DMS 273 treated with DMSO at 0.1 percent for 48 hours (cell line): ENCODE measurements at places on chromosomes 6 and 20.
A peak's percentile ranks its signal among the peaks of the same experiment; 100 is the strongest.

DNA sequence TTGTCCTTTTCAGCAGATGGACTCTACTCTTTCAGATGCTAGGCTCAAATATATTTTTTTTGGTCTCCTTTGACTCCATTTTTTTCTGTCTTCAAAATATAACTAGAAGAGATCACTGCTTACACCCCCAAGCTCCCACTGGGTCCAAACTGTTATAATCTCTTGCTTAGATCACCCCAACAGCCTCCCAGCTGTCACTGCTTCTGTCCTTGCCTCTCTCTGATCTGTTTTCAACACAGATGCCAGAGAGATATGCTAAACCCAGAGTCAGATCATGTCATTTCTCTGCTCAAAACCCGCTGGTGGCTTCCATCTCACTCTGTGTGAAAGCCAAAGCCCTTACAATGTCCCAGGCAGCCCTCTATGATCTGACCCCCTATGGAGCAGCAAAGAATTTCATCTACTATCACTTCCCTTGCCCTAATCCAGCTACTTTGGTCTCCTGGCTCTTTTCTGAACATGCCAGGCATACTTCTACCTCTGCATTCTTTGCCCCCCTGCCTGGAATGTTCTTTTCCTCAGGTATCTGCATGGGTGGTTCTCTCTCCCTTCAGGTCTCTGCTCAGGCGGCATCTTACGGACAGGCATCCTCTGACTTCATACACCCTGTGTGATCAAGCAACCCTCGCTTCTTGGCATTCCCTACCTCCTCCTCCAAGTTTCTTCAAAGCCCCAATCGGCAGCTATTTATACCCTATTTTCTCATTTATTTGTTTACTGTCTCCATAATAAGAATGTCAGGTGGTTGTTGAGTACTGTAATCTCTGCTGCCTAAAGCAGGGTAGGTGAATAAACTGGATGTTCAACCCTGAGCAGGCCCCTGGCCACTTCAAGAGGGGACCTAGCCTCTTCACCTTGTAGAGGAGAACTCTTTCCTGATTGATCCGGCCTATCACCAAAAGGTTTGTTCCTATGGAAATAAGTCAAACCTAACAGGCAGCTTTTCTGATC lies 43.6 kb upstream of the SLC4A11 start:
- no peak for DNase-seq

- peak; percentile 55 for DNase-seq
These were observed 1.2 kb downstream of the DCBLD1 start for GRCh38 chr6:117483645-117484016.

DNA sequence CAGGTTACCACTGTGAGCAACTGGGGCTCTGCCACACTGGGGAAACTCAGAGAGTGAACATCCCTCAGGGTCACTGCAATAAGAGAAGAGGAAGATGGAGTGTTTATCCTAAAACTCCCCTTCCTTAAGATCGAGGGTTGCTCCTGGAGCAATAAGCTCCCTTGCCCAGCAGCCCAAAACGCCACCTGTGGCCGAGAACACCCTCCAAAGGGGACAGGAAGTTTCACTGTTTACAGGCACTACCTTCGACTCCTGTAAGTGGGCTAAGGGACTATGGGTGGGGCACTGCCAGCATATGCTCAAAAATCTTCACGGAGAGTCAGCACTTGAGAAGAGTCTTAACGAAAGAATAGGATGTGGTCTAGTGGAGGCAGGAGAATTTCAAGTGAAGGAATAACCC lies 132.5 kb downstream of the FAXC start:
- DNase-seq: no peak

DNA sequence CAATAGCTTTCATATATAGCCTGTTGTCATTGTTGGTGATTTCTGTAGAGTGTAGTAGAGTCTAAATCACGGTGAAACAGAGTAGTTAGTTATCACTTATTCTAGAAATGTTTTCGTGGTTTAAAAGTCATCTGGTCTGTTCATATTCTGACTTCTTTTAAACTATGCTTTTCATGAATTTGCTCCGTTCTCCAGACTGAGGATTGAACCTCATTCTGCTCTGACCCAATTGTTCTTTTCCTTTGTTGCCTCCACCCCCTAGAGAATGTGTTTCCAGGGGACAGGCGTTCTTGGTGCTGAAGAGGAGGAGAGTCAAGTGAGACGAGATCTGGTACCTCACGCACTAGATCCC lies 748 bp upstream of the ZNF292 start:
- DNase-seq: no peak

DNA sequence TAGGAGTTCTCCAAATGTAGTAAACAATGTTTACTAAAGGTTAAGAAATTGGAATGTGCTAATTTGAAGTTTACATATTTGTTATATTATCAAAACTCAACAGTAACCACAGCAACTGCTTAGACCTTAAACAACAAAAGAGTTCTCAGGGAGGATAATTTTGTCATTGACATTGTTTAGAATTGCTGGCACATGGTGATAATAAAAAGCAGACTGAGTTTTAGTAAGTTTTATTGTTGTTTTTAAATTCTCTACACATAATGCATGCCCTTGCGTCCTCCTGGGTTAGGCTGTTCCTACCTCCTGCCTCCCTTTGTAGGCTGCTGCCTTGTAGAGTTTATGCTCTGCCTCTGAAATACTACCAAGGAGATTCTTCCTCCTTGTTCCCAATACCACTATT lies 28.7 kb downstream of the LAMA4 start:
- DNase-seq: no peak

DNA sequence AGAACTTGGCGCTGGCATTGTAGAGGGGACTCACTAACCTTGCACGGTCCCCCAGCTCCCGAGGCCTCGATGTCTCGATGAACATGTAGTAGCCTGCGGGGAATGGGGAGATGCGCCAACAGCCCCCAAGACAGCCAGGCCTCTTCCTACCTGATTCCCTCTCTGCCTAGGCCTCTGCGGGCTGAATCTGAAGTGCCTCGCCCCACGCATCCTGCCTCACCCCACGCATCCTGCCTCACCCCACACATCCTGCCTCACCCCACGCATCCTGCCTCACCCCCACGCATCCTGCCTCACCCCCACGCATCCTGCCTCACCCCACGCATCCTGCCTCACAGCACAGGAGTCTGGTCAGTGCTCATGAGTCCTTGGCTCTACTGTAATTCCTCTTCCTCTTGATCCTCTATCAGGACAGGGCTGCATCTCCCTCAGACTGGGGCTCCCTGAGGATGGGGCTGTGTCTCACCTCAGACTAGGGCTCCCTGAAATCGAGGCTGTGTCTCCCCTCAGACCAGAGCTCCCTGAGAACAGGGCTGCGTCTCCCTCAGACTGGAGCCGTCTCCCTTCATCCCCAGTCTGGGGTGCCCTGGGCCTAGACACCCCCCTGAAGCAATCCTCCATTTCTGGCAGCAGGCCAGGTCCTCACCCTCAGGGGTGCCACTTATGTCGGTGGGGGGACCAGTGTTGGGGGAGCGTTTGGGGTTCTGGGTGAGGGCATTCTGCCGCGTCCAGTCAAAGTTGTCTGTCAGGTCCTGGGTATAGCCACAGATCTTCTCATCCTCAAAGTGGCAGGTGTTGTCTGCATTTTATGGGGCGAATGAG lies 53.6 kb downstream of the MDGA1 start:
- no peak for DNase-seq
